ENCODE measurements at places on chromosomes 1 and 21.

DNA sequence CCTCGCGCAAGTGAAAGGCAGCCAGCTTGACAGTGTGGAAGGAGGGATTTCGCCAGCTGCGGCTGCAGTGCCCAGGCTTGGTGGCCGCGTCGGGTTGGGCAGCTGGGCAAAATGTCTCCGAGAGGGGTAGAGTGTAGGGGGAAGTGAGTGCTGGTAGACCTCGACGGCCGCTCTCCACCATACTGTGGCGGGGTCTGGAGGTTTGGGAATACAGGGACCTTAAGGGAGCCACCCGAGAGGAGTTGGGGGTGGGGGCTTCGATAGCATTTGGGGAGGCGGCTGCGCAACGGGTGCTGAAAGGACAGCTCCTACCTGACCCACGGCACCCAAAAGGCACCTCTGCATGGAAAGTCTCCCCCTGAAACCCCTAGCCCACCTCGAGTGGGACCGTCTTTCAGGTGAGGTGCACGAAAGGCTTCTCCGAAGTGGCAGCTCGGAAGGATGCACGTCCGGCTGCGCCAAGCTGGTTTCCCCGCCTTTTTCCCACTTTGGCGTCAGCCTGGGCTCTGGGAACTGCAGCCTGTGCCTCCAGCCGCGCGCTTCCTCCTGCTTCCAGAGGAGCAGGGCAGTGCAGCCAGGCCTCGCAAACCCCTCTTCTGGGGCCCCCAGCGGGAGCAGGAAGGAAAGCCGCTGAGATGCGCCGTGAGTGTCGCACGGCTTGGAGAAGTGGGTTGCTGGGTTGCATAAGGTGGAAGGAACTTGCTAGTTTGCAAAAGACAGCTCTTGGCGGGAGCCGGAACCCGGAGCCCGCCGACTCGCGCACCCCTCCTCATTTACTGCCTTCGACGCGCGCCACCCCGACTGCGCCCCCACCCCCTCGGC lies 531 bp upstream of the HMGN2 start:
- DNase-seq: peak; percentile 38

DNA sequence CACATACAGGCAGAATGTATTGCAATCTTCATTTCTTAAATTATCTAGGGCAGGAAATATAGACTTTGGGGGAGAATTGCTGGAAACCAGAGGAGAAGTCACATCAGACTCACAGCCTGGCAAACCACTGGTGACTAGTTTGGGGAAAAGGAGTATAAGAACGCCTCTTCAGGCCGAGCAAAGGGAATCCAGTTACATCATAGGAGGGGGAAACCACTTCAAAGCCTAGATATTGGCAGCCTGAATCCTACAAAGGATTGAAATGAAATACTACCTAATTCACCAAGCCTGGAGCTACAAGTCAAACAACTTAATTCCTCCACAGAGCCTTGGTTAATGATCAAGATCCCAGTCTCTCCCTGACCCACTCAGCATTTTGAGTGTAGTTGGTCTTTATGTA lies 121.7 kb downstream of the SLC30A10 start:
- DNase-seq: no peak

- no peak for DNase-seq
These were observed 43.0 kb upstream of the RXRG start for GRCh38 chr1:165487921-165488320.

DNA sequence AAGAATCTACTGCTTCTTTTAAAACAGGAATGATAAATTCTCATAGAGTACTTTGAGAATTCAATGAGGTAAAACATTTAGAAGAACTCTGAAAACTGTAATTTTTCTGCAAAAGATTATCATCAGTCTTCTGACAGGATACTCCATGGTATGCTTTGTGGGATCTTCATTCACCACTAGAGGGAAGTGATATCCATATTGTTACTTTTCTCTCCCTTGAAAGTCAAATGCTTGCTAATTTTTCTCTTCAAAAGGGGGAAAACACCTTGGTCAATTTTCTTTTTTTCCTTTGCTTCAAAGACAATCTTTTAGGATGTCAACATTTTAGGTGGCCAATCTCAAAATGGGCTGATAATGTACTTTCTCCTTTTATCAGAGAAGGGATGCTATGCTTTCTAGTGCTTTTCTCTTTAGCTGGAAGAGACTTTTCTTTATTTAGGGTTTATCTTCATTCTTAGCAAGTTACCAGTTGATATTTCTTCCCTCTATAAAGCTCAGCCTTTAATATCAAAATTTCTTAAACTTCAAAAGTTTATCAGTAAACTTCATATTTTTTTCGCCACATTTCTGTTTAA lies 95.5 kb downstream of the NEGR1 start:
- no peak for DNase-seq

GRCh38 chr1:187634940-187635339 lies 806.2 kb downstream of the PLA2G4A start:
- no peak for DNase-seq

- no peak for DNase-seq
These were observed 5.7 kb upstream of the PPM1J start for GRCh38 chr1:112720800-112721199.

GRCh38 chr1:34970220-34970735 lies 14.9 kb downstream of the TMEM35B start:
- no peak for DNase-seq

GRCh38 chr1:207088701-207089626 lies at the start of gene C4BPB:
C4BPB (plus strand) TSS chr1:207088860; CDS start chr1:207089532, 672 bp downstream.
- DNase-seq: no peak

DNA sequence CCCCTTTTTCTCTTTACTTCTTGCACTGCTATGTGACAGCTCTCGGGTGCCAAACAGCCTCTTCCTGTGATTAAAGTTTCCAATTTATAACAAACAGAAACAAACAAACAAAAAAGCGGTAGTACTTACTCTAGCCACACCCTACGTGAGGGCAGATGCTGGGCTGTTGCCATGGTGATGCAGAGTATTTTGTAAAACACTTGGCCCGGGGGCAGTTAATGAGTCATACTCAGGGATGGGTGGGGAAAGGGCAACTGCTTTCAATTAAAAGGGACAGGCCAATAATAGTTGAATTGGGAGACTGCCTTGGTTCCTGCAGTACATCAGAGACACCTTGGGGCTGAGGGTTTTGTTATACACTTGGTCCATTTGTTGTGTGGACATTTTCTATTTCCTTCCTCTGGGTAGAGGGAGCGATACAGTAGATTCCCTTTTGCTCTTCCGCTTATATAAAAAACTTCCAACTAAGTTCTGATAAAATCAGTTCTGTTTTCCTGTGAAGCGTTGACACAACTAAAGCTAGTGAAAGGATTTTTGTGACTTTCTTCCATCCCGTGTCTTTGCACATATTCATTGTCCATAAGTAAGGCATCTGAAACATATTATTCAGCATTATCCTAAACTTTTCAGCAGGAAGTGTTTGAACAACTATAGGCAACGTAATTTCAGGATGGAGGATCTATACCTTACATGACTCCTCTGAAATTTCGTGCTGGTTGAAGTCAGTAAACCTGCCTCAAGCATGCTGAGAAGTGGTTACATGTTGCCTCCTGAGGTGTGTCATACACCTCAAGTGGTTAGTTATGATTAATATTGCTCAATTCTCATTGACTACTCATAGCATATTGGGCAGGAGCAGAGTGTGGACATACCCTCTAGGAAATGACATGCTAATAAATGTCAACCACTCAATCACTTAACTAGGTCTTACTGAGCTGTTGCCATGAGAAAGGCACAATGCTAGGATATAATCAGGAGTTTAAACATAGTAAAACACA lies 36.7 kb upstream of the THEM4 start:
- DNase-seq: peak; percentile 65

DNA sequence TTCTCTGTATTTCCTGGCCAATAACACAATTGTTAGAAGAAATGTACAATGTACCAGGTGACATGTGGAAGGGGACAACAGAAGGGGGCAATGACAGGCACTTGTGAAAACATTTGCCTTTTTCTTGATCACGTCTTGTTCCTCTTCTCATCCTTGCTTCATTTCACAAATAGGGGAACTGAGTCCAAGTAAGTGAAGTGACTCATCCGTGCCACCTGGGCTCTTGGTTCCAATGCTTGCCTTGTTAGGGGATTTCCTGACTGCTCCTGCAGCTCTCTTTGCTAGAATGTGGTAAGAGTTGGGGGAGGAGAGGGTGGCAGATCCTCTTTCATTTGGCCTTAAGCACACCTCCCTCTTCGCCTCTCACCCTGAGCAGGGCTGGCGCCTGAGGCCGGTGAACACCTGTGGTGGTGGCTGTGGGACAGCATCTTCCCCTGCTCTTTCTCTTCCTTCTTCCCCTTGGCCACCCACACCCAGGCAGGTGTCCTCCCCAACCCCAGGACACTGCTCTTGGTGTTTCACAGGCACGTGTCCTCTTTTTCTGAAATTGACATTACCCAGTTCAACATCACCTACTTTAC lies 2.2 kb upstream of the RHEX start:
- DNase-seq: peak; percentile 23

DNA sequence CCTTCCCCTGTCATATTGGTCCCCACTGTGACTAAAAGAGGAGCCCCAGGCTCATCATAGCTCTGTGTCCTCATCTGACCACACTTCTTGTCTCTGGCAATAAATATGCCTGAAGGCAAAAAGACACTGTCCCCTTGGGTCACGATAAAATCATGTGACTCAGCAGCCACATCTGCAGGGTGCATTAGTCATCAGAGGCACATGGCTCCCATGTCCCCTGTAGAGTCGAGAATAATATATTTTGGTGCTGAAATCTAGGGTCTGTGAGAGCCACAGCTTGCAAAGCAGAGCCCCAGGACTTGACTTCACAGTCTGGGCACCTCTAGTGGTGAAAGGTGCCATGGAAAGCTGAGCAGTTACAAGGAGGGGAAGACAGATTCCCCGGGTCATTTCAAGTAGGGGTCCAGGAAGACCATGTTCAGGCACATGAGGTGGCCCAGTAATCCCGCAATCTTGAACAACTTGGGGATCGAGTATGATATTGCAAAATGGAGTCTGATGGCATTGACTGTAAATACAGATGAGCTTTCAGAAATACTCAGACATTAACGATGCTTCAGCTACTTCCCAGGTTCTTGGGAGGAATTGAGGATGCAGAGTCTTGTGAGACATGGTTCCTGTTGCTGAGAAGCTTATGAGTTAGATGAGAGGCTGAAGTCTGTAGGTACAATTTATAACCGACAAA lies 68.6 kb downstream of the SLC35F3 start:
- DNase-seq: no peak

DNA sequence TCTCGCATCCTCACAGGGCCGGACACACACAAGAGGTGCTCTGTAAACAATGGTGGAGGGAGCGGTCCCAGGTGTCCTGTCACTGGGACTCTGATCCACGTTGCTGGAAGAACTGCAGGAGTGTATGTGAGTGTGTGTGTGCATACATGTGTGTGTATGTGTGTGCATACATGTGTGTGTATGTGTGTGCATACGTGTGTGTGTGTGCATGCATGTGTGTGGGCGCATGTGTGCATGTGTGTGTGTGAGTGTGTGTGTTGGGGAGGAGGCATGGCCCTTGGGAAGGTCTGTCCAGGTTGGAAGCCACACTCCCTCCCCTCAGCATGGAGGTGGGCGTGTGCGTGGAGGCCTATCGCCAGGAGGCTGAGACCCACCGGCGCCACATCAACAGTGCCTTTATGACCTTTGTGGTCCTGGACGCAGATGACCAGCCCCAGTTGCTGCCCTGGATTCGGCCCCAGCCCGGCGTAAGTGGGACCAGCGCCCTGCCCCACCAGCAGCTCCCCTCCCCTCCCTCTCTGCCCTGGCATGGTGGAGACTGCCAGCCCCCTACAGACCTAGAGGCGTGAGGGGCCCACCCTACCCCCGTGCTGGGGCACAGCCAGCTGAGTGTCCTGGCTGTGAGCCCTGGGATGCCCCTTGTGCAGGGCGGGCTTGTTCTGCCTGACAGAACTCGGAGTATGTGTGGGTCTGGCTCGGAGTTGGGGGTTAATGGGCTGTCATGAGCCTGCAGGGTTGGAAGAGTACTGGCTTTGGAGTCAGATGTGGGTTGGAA lies 22.2 kb downstream of the FAM151A start:
- no peak for DNase-seq

DNA sequence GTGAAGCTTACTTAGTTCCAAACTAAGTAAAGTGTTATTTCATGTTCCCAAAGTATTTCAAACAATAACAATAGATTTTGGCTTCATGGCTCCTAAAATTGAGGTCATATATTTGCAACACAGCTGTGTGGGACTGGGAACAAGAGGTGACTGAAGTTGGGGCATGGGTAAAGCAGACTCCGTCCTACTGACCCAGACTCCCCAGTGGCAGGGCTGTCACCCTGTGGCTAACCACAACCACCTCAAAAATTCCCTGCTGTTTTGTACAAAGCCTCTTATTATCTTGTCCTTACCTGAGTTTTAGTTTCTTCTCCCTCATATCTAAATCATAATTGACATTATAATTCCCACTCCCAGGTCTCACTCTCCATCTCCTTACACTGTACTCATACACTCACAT lies 117.6 kb downstream of the PTGER3 start:
- DNase-seq: no peak

All from stimulated activated CD4-positive, alpha-beta T cell treated with anti-CD3 and anti-CD28 coated beads, Interleukin-2, amount 100 ng/mL, for 48 hours (primary cell).